ENCODE measurements at places on chromosomes 6 and 20.

GRCh38 chr6:36980876-36981619 lies 4.9 kb downstream of the MTCH1 start:
- DNase-seq: no peak

DNA sequence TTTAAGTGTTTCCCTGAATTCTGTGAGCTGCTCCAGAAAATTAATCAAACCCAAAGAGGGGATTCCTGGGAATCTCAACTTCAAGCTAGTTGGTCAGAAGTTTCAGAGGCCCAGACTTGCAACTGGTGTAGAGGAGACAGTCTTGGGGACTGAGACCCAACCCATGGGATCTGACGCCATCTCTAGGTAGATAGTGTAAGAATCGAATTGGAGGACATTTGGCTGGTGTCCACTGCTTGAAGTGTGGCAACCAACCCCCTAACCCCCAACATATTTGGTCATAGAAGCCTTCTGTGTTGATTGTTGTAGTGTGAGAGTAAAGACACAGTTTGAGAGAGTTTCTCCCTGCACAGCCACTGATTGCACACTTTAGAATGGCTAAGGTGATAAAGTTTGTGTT lies 103.5 kb upstream of the CARMIL1 start:
- no peak for DNase-seq

DNA sequence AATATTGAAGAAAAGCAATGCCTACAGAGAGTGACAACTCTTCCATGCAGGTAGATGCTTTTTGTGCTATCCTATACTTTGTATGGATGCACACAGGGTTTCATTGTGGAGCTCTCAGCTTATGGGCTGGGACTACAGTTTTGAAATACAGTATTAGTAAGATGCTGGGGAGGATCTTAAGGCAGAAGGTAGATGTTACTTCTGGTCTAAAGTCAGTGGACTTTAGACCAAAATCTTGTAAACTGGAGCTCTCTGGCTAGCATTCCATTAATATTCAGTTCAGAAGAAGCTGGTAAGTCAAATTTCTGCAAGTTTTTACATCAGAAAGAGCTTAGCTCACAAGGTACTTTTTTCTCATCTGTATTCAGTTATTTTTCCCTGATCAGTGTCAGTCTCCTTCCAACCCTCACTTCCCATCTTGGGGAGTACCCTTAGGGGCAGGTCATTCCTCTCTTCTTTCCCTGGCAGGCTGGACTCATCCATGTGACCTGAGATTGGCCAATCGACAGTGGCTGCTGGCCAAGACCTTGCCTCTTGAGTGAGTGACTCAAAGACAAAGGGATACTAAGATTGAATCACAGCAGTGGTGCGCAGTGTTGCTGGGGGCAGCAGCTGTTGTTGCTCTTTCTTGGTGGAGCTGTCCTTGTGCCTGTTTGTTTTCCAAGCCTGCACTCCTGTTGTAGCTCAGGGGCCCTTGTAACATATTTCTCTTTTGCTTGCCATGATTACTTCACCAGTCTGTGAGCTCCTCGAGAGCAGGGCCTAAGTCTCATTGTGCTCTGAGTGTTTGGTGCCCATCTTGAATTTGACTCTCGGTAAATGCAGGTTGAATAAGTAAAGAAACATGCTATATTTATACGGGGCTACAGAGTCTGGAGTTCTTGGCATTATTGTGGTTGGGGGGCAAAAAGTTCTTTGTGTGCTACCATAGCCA lies 2.8 kb upstream of the PHF20 start:
- peak; percentile 18 for DNase-seq

DNA sequence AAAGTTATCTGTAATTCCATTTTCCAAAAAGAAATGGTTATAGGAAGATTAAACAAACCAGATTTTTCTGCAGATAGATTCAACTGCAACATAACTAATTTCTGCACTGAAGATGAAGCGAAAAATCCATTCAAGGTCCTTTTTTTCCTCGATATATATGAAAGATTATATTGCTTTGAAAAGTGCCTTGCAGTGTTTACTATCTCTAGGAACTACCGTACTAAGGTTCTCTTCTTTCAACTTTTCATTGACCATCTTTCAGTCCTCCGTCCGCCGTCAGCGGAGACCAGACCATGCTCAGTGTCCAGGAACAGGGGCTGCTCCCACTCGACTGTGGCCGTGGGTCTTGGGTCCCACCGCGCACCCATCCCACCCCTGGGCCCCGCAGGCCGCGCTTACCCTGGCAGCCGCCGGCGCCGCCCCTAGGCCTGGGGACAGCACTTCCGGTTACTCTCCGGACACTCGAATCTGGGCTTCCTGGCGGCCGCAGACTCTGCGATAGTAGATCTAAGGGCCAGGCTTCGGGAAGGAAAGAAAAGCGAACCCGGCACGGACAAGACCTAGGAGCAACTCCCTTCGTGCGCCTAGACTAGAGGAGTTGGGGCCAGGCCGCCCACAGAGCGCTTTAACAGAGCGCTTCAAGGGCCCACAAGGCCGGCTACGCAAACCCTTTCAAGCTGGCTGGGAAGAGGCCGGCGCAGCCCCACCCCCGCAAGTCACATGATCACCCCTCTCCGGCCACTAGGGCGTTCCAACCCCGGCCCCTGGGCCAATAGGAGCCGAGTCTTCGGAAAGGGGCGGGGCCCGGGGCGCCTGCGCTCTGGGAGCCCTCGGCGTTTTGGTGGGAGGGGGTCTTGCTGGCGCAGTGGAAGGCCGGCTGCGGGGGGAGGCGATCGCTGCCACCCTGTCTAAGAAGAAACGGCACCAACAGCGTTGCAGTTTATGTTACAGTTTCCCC lies at the start of gene ZNF322:
ZNF322 (minus strand) TSS at position 705 of the 958 bp plus-strand sequence. CDS start 21,193 bp downstream, outside the sequence.
- peak; percentile 85 for DNase-seq

GRCh38 chr6:128686084-128686483 lies 165.7 kb upstream of the PTPRK start:
- DNase-seq: no peak

GRCh38 chr20:6134592-6134991 lies 11.8 kb upstream of the FERMT1 start:
- DNase-seq: no peak

- DNase-seq: no peak
Measured at GRCh38 chr6:85240787-85241385, 209.0 kb upstream of the NT5E start.

GRCh38 chr6:34120953-34121675 lies 24.8 kb downstream of the GRM4 start:
- no peak for DNase-seq

DNA sequence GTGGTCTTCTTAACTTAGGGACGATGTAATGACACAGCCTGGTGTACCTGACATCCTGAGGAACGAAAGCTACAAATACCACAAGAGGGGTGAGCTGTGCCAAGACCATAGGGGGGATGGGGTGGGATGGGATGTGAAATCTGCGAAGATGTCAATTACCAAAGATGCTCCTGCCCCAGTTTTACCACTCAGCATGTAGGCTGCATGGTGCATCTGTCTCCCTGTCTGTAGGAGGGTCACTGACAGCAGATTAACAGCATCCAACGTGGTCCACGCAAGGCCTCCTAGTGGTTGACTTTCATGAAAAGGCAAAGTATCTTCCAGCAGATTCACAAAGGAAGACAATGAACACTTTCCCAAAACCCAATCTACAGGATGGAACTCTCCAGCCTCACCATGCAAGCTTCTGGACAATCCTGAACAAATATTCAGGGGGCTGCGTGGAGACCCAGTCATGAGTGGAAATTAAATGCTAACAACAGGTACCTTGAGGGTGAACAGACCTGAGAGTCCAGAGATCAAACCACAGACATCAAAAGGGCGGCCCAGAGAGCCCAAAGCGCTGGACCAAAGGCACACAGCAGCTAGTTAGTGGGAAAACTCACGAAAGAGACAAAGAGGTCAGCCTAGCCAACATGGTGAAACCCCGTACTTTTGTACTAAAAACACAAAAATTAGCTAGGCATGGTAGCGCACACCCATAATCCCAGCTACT lies 44.4 kb downstream of the ZMYND8 start:
- no peak for DNase-seq

GRCh38 chr20:7879883-7880282 lies 60.4 kb downstream of the HAO1 start:
- no peak for DNase-seq

DNA sequence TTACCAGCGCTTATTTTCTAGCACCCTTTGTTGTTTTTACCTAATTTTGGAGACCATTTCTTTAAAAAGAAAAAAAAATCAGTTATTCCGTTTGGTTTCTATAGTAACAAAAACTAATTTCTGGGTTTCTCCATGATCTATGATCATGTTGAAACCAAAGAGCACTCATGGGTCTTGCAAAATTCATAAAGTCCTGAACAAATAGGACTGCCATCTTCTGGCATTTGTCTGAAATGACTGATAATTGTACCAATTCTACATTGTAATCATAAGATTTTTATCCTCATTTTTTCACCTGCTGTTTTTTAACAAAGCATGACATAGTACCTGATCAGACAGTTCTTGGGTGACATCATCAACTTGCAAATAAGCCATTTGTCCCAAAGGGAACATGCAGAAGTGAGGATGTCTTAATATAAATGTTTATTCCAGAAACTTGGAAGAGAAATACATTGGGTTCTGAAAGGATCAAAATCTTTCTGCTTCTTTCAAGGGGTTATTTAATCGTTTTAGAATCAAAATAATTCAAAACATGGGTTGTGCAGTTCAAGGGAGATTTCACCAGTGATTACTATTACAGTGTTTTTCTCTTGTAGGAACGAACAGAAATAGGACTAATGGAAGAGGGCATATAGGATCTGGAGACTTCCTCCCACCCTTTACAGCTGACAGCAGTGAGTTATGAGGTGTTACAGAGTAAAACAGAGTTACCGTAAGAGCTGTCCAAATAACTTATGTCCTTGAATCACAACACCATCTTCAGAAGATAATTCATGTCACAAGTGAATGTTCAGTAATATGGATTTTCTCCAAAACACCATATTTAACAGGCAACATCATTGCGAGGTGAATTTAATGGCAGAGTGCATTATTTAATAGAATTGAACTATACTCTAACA lies 87.1 kb upstream of the GJE1 start:
- no peak for DNase-seq

- DNase-seq: no peak
Measured at GRCh38 chr20:13139459-13140150, 81.5 kb upstream of the ISM1 start.

- no peak for DNase-seq
Measured at GRCh38 chr6:164097056-164097455, 682.5 kb downstream of the QKI start.

DNA sequence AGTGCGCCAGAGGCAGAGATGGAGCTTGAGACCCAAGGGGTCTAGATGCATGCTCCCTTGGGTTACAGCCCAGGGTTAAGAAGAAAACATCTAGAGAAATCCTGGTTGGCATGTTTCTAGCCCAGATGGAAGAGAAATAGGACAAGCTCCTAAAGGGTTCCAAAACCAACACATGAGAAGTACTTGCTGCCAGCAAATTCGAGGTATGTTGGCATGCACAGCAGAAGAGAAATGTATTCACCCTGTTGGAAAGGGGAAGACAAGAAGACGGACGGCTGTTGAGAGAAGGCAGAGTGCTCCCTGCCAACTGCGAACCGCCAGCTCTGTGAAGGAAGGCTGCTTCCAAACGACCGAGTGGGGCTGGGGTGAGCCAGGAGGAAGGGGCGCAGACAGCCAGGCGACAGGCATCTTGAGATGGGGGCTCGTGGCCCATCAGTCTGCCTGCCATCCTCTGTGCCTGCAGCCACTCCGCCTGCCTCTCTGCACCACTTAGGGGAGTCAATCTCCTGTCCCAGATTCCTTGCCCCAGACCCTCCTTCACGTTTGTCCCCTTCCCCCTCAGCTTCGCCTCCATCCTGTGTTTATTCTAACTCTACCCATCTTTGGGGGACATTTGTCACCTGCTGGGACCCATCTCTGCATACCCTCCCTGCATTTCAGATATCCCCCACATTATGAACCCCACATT lies 249.2 kb downstream of the CDC5L start:
- DNase-seq: no peak

GRCh38 chr20:5024982-5025381 lies 23.7 kb upstream of the SLC23A2 start:
- DNase-seq: no peak

DNA sequence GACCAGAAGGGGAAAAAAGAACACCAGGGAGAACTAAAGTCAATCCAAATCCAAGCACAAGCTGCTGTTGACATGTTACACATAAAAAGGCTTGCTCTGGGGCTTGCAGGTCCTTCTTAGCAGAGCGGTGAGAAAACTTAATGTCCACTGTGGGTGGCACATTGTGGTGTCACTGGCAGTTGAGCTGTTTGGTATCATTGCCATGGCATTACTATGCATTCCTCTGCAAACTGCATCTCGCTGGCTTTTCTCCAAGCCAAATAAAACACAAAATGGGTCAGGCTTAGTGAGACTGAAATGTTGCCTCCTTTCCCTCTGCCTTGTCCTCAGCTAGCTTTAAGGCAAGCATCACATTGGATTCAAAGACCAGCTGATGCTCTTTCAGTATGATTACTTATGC lies 40.9 kb downstream of the LY86 start:
- DNase-seq: no peak

GRCh38 chr6:104699593-104700329 lies 160.0 kb downstream of the HACE1 start:
- no peak for DNase-seq

DNA sequence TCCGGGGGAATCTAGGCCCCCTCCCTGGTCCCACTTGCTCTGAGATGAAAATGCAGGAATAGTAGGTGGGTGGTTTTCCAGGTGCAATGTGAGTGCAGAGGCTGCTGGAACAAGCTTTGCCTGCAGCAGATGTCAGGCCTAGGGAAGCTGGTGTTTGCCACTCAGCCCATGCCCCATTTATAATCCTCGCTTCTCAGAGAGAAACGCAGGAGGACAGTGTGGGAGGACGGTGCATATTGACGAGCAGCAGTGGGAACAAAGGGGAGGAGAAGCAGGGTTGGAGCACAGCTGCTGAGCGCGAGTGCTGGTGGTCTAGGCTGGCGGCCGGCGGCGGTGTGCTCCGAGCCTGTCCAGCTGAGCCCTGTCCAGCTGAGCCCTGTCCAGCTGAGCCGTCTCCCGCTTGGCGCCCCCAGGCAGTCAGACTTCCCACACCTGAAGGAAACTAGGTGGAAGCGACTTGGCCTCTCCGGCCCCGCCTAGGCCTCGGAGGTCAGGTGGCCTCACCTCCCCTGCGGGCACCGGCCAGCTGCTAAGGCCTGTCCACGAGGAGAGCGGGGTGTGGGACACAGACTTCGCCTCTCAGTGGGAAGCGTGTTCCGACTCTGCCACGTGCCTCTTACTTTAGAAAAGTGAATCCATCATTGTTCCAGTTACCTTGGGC lies 49.7 kb upstream of the FRMD1 start:
- DNase-seq: no peak

DNA sequence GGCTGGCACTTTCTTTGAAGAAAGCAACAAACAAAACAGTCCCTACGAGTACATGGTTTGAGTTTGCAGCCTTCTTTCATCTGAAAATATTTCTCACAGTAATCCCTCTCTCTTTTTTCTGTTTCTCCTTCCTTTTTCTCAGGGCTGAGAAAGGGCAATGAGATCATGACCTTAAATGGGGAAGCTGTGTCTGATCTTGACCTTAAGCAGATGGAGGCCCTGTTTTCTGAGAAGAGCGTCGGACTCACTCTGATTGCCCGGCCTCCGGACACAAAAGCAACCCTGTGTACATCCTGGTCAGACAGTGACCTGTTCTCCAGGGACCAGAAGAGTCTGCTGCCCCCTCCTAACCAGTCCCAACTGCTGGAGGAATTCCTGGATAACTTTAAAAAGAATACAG lies 80.7 kb upstream of the CLDN20 start:
- DNase-seq: no peak

GRCh38 chr6:33854572-33855030 lies 50.8 kb upstream of the MLN start:
- DNase-seq: no peak

- no peak for DNase-seq
Measured at GRCh38 chr6:167153521-167153959, 4.2 kb downstream of the GPR31 start.
